ENCODE measurements at places on chromosomes 7 and 10.

- DNase-seq, result no peak
Observed at GRCh38 chr7:158366346-158366745, 221.3 kb downstream of the PTPRN2 start.

DNA sequence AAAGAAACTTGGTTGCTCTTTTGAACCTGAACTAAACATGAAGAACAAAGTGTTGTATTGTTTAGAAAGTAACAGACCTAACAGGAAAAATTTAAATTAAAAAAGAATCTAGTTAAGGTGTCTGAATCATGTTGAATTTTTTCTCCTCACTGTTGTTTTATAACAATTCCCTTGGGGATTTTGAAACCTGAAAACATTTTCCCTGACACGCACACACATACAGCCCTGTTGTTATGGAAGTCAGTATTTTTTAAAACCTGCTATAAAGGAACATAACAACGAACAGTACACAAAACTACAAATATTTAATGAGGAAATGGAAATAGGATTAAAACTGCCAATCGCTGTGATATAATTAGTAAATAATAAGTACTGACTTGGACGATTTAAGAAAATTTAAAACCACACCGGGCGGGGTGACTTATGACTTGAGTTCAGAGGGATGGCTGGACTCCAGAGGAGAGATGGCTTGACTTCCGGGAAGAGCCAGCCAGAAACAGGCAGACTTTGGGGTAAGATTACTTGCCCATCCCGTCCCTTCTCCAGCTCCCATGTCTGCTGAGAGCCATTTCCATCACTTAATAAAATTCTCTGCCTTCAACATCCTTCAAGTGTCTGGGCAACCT is 16.2 kb upstream of the SPOCK2 start:
- no peak for DNase-seq

GRCh38 chr7:139772873-139773272 is 4.9 kb downstream of the HIPK2 start:
- no peak for DNase-seq

GRCh38 chr10:132639470-132639869 is 101.9 kb downstream of the INPP5A start:
- no peak for DNase-seq

DNA sequence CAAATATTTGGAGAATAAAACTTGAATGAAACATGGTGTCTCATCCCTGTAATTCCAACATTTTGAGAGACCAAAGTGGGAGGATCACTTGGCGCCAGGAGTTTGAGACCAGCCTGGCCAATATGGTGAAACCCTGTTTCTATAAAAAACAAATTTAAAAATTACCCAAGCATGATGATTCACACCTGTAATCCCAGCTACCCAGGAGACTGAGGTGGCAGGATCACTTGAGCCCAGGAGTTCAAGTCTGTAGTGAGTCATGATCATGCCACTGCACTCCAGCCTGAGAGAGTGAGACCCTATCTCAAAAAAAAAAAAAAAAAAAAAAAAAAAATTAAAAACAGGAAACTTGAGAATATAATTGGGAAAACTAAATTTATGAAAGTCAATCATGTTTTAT is 481.1 kb downstream of the SEMA3D start:
- DNase-seq, result no peak

GRCh38 chr7:157394246-157395191 is 57.7 kb downstream of the DNAJB6 start:
- no peak for DNase-seq

DNA sequence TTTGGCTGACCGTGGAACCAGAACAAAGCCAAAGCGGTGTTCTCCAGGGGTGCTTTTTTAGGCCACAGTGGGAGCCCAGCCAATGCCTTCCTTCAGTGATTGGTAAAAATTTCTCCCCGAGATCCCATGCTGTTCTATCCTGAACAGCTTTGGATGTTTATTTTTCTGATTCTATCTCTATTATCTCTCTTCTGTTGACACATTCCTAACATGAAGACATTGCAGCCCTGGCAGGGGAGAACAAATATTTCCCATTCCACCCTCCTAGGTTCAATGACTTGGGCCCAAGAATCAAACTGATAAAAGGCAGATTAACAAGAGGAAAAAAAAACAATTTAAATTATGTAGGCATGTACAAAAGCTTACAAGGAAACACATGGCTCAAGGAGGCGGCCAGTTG is 162.7 kb downstream of the PFKFB3 start:
- no peak for DNase-seq

GRCh38 chr10:44105696-44106095 is 279.2 kb downstream of the CXCL12 start:
- DNase-seq, result no peak

DNA sequence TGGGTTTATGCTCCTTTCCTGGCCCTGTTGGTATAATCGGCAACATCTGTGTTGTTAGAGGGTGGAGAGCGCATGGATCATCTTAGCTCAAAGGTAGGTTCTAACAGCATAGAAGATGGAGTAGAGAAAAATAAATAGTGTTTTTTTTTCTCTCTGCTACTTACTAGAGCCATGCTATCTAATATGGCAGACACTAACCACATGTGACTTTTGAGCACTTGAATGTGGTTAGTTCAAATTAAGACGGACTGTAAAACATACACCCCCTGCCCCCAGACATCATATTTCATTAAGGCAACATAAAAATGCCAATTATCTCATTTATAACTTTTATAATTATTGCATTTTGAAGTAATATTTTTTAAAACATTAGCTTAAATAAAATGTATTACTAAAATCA is 525.1 kb downstream of the KIF20B start:
- no peak for DNase-seq

DNA sequence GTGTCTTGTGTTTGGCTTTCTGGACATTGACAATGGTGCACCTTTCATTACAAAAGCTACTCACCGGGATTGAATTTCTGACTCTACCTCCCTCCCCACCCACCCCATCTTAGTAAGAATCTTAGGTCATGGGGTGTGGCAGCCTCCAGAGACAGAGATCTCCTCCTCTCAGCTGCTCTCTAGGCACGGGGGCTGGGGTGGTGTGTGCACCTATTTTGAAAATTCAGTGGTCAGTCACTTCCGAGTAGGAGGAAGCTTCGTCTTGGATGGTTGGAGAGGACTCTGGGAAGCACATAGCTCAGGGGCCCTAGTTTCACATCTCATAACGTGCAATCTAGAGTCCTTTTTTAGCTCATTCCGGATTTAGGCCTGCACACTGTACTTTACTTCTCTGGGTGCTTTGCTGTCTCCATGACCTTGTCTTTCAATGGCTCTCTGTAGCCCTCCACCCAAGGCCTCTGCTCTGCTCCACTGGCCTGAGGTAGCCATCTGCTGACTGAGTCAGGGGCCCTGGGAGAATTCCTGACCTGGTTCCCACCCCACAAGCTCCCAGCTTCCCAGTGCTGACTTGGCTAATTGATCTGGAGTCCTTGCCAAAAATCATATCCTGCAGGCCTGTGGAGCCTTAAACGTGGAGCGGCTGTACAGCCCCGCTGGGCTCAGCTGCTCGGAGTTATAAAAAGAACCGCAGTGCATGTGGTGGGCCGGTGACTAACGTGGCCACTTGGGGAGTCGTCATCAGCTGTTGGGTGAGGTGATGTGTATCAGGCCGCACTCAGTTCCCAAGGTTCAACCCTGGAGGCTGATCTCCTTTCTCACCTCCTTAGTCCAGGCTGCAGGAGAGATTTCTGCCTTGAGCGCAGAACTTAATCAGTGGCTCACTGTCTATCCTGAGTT is 19.3 kb upstream of the ADAMTS14 start:
- no peak for DNase-seq

- DNase-seq, result no peak
Observed at GRCh38 chr10:42940487-42941294, 136.2 kb upstream of the RET start.

DNA sequence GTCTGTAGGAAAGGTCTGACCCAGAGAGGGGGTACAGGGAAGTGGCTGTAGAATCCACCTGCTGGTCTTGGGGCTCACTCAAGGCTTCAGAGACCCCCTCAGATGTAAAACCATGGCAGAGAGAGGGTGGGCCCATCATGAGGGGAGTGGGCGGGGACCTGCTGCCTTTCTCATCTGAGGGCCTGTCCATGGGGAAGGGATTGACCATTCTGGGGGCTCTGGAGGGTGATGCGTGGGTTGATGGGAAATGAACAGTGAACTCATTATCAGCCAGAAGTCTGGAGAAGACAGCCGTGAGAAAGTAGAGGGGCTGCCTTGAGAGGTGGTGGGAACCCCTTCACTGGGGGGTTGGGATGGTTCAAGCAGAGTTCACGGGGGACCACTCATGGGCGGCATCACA is 66.8 kb downstream of the MINDY4 start:
- DNase-seq, result no peak

DNA sequence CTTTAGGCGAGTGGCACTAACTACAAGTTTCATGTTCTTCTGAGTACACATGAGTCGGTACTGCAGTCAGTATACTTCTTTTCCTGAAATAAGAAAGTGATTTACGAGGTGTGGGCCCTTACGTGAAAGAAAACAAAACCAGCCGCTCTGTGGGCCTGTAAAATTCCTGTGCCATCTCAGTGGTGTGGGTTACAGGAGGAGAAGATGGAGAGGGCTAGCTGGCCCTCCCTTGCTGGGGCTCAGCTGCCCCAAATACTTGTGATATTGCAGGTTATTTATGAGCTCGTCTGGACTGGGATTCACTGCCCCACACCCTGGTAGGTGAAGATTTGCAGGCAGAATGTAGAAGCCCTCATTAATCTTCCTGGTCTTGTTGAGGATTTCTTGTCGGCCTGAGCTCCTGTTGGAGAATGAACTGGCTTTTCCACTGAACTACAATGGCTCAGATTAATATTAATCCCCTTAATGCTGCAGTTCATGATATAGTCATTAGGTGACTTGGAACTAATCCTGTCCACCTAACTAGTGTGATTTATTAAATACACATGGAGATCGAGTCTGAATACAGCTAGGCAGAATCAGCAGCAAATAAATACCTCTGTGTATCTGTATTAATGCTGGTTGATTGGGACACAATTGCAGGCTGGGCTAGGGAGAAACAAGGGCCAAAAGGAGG is 68.0 kb downstream of the GBF1 start:
- no peak for DNase-seq

DNA sequence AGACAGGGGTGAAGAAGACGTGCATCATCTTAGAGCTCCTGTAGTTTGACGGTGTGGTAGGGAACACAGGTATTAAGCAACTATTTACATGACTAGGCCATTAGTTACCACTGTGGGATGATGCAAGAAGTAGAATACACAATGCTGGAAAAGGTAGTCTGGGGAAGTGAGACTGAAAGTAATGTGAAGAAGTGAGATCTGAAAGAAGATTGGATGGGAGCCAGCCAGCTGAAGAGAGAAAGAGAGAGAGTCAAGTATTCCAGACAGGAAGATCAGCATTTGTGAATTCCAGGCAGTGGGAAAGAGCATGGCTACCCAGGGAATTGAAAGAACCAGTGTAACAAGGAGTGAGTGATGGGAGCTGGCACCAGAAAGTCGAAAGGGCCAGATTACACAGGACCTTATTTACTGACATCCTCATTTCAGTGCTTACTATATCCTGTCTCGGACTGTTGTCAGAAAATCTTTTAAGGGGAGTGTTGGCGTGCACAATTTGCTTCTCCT is 4.0 kb upstream of the CFAP58 start:
- DNase-seq, result no peak

- no peak for DNase-seq
Observed at GRCh38 chr10:93061594-93062513, 1.3 kb downstream of the CYP26C1 start.

GRCh38 chr10:122254831-122255230 is 16.3 kb upstream of the BTBD16 start:
- DNase-seq, result no peak

GRCh38 chr7:135939261-135939812 is 37.8 kb downstream of the MTPN start:
- no peak for DNase-seq
